ENCODE measurements at places on chromosomes 5 and 9. TPM values are rescaled to one million over a fixed set of nuclear protein-coding genes. Genes with fewer than 3 reads are reported as not detected.

DNA sequence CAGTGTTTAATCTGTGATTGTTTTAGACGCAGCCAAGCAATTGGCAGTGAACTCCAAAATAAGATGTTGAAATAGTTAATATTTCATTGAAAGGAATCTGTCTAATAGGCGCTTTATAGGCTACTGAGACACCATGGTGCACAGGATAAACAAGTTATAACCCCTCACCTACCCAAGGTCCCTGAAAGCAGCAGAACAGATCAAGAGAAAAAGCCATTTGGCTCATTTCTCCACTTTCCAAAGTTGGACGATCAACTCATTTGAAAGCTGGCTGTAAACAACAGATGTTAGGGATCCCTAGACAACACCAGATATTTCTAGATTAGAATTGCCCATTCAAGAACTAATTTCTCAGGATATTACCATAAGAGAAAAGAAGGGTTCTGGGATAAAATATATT, 4.9 kb downstream of the PUM3 start:
- ATAC-seq, result no peak

PITX1 gene
- total RNA-seq, result 689 TPM

GRCh38 chr9:91100878-91101450, 260.8 kb downstream of the AUH start:
- ATAC-seq, result peak; percentile 41

DNA sequence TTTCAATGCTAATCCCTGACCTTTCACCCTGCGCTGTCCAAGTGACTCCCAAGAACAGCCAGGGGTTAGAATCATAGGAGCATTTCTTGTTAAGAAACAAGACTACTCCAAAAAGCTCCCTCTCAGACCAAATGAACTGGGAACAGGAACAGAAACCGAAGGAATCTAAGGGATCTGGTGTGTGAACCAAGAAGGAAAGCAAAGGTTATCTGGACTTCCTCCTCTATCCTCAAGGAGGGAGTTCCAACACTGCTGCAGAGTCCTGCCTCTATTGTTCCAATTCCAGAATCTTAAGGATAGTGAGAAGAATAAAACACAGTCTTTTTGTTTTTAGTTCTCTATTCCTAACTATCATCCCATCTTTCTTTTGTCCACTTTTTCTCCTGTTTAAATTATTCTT, 87.2 kb downstream of the EPB41L4A start:
- ATAC-seq, result no peak

GRCh38 chr5:125057912-125058826, 311.7 kb upstream of the ZNF608 start:
- no peak for ATAC-seq

DNA sequence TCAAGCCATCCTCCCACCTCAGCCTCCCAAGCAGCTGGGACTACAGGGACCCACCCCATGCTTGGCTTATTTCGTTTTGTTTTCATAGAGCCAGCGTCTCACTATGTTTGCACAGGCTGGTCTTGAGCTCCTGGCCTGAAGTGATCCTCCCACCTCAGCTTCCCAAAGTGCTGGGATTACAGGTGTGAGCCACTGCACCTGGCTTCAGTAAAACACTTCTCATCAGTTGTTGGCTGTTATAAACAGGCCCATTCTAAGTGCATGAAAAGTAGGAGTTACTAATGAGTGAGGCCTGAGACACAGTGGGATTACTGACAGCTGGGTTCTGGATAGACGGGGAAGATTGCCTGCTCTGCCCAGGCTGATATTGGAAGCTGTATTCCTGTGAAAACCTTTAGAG, 3.5 kb downstream of the CRB2 start:
- no peak for ATAC-seq

CARTPT gene
- not detected for total RNA-seq

- ATAC-seq, result no peak
Observed at GRCh38 chr9:79632705-79633104, 60.9 kb downstream of the TLE4 start.

DNA sequence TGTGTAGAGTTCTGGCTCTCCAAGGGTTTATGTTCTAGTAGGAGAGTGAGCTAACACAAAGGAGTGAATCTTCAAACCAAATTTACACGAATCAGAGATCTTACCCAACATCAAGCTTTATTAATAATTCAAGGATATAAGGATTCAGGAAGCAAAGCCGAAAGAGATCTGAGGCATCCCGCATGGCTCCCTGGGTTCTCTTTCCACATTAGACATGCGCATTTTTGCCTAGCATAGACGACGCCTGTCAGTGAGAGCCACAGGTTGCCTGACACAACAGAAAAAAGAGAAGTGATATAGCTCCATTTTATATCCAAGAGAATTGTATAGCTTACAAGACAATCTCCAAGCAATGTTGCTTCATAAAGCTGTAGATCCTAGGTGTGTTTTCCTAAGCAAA, 52.6 kb downstream of the ESM1 start:
- ATAC-seq, result no peak

- ATAC-seq, result peak; percentile 59
Observed at GRCh38 chr5:180470966-180471582, 23.1 kb upstream of the CNOT6 start.

TOMM5 gene
- 73.6 TPM for total RNA-seq

- ATAC-seq, result peak; percentile 43
Observed at GRCh38 chr9:112308588-112308987, 24.8 kb downstream of the PTBP3 start.

DNA sequence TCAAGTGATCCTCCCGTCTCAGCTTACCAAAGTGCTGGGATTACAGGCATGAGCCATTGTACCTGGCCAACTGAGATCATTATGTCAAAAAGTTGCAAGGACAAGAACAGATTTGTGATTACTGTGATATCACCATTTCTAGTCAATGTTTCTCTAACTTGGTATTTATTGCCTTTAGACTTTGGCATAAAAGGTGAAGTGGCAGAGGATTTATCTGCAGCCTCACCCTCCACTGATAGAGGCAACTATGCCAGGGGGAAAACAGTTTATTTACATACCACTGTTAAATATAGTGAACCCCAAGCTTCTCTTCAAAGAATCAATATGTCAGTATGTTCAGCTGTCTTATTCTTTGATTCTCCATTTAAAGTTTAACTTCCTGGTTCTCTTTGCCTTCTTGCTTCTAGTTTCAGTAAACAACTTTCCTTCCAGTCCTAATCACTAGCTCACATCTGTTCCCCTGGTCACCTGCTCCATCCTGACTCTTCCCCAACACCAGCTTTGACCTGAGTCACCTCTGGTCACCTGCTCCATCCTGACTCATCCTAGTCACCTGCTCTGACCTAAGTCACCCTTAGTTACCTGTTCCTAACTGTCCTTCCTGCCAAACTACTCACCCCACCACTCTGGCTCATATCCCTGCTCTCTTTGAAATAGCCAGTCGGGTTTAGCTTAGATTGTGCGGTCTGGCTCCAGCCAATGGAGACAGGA, 29.9 kb downstream of the SEMA6A start:
- peak; percentile 32 for ATAC-seq

DNA sequence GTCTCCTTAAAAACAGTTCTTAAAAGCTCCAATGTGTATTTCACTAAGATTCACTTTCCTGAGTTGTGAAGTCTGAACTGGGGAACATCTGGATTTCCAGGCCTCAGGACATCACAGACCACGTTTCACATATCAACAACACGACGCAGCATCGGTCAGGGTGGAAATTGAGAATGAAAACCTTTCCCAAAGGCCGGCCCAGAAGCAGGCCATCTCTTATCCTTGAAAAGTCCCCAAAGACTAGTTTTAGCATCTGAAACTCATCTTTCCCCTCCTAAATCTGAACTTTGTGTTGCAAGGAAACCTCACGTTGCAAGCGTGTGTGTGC, 96.4 kb upstream of the COL5A1 start:
- no peak for ATAC-seq

DNA sequence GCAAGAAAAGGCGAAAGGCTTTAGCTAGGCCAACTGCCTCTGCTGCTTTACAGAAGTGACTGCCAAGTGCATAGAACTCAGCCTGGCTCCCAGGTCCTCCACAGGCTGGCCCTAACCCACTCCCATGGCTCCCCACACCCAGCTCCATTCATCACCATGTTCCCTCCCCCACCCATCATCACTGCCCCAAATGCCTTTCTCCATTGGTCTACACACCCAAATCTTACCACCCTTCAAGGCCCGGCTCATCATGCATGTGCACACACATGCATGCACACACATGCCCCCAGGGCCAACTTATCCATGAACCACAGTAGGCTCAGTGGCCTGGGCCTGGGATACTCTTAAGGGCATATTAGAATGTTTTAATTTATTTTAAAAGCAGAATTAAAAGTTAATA, 44.8 kb downstream of the ABCA1 start:
- no peak for ATAC-seq

PCDHGA1 gene
- 0.40 TPM for total RNA-seq

GRCh38 chr9:752681-753200, 88.8 kb upstream of the DMRT1 start:
- no peak for ATAC-seq

SOHLH1 gene
- not detected for total RNA-seq

IFNK gene
- not detected for total RNA-seq

ACOT12 gene
- not detected for total RNA-seq

DNA sequence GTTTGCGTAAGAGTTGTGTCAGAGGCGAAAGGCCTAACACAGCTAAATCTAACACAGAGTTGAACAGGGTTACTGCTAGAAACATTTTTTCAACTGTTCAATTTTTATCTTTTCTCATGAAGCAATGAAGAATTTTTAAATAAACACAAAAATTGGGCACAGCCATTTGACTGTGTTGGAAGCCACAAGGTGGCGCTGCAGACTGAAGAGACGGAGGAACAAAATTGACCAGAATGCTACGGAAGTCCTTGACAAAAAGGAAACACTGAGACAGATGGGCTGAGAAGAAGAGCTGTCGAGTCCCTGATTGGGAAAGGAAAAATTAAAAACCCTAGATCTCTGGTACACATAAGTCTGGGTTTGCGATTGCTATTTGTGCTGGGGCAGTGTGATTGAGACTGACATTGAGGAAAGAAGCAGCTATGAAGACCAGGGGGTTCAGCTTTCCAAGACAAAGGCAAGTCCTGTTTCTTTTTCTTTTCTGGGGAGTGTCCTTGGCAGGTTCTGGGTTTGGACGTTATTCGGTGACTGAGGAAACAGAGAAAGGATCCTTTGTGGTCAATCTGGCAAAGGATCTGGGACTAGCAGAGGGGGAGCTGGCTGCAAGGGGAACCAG, at the start of gene PCDHB9:
TSS of gene PCDHB9 (plus strand) at position 265 of the 616 bp plus-strand sequence. CDS start at position 423, 158 bp downstream.
- ATAC-seq, result no peak

SPATA31A3 gene
- not detected for total RNA-seq

GRCh38 chr9:89975630-89976029, 370.8 kb downstream of the GADD45G start:
- ATAC-seq, result no peak

COL23A1 gene
- total RNA-seq, result 0.32 TPM

DNA sequence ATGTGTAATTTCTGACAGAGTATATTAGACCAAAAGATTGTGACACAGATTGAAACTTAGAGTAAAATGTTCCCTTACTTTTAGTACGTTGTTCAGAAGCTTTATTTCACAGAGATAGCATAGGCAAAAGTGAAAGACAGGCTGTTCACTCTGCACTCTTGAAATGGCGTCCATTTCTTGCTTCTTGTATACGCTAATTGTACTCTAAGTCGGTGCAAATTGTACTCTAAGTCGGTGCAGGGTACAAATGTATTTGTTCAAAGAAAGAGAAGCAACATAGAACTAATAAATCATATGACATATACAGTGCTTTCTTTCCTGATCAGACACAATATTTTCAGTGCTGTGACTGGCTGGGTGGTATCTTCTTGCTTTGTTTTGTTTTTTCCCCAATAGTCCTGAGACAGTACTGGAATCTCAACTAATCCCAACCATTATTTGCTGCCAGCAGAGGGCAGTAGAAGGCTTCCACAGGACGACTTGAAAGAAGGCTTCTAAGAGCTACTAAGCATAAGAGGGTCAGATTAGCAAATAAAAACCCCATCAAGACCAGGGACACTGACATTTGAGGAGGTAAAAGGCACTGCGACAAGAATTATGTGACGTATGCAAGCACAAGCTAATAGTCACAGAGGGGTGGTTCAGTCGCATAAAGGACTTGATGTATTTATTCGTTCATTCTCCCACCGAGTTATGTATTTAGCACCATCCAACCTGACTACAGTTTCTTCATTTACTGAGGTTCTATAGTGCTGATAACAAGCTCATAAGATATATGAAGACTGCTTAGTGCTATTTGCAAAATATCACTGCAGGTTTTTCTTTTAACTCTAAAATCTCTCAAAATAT, 831.8 kb downstream of the TAF11L14 start:
- ATAC-seq, result peak; percentile 33

- ATAC-seq, result no peak
Observed at GRCh38 chr5:35470866-35471265, 146.8 kb upstream of the SPEF2 start.

ZBTB26 gene
- total RNA-seq, result 2.0 TPM

GRM6 gene
- not detected for total RNA-seq

DNA sequence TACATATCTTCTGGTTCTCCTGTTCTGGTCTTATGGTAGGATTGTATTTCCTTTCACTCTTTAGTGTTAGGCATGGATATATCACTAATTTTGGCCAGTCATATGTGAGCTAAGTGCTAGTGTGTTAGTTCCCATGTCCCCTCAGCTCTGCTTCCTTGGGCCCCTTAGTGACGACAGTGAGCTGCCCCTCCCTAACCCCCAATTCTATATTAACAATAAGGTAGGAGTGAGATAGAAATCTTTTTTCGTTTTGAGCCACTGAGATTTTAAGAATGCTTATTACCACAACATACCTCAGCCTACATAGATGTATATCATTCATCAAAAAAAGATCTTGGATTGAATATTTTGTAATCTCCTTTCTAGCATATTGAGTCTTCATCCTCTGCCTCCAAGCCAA, 100.5 kb downstream of the PARP8 start:
- ATAC-seq, result no peak

DNA sequence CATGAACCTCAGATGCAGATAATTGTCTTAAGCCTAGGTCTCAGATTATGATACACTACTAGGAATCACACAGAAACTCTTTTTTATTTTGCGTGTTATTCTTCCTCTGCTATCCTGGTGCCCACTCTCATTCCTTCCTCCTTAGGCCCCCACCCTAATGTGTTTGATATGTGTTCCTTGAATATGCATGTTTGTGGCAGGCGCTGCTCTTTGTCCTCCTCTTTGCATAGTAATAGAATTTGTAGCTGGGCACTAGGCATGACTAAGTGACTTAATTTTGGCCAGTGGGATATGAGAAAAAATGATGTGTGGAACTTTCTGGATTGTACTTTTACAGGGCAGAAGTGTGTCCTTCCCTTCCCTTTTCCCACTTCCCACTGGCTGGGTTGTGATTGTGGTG, 345.1 kb downstream of the RAB3C start:
- no peak for ATAC-seq

- ATAC-seq, result no peak
Observed at GRCh38 chr5:149170299-149170698, 29.0 kb downstream of the ABLIM3 start.

DNA sequence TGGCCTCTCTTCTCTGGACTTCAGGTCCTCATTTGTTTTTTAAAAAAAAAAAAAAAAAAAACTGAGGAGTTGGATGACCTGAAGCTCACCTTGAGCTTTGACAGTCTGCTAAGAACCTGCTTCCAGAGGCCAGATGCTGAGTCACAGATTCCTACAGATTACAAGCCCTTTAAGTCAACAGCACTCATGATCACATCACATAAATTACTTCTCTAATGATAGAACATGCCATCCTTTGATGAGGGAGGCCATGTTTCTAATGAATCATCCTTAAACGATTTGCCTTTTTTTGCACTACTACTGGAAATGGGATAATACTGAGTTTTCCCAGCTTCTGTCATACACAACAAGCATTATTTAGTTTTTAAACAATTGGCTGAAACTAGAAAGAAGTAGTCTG, 34.2 kb upstream of the MYOT start:
- peak; percentile 98 for ATAC-seq

PHYKPL gene
- total RNA-seq, result 26.8 TPM

All from esophagus mucosa (tissue), 1 donor.